Esophagus squamous epithelium (tissue), 5 donors: ENCODE measurements at places on chromosomes 3 and 15.
A peak's percentile ranks its signal among the peaks of the same experiment; 100 is the strongest.

- DNase-seq, result no peak
These were observed 14.3 kb downstream of the BHLHE40 start for GRCh38 chr3:4993276-4994143.

GRCh38 chr15:99545605-99546004 lies 20.2 kb upstream of the MEF2A start:
- no peak for DNase-seq

DNA sequence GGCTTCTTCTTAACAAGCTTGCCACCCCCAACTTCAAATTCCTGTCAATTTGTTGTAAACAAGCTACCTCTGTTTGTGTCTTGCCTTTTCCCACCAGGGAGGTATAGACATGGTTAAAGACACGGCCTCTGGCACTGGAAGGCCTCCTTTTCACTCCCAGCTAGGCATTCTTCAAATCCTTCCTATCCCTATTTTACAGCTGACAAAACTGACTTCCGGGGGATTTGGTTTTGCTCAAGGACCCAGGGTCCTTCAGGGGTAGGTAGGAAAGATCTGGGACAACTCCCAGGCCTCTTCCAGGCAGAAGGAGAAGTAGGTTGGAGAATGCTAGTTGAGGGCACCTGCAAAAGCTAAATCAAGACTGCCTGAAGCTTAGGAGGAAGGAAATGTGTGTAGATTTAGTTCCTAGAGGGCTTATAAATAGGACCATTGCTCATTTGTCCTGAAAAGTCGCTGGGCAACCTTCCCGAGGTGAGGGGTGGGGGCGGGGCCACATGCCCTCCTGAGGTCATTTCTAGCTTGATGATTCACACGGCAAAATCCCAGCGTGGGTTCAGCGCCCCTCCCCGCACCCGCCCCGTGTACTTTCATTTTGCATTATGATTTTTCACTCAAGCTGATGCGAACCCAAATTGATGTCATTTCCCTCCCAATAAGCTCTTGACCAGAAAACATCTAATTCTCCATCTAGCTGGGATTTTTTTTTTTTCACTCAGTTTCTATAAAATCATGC lies 365.5 kb downstream of the SHQ1 start:
- DNase-seq, result peak; percentile 18

DNA sequence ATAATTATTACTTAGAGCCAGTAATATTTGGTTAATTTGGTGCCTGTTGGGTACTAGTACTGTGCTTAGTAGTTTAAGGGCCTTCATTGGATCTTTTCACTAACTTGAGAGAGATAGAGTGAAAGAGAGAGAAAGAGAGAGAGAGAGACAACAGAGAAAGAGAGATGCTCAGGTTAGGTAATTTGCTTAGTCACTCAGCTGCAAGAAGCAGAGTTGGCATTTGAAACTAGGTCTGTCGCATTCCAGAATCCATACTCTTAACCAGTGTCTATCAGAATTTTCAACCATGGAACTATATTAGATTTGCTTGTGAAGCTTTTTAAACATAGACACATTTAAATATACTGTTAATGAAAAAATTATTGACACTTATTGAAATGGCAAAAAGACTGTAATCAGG lies 31.1 kb upstream of the NUDT16 start:
- DNase-seq, result no peak

- DNase-seq, result no peak
These were observed 49.2 kb downstream of the PHC3 start for GRCh38 chr3:170132335-170132734.

DNA sequence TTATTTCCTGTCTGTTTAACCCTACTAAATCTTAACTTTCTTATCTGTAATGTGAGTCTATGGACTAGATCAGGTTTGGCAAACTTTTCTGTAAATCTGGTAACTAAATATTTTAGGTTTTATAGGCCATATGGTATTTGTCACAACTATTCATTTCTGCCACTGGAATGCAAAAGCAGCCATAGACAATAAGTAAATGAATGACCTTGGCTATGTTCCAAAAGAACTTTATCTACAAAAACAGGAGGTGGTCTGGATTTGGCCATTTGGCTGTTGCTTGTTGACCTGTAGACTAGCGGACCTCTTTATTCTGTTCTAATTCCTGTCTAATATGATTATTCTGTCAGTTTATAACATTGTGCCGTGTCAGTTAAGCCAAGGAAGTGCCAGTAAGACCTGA lies 314.2 kb downstream of the LPP start:
- no peak for DNase-seq
